RPMI7951 (cell line): ENCODE measurements at places on chromosomes 11 and 22. TPM values are rescaled to one million over a fixed set of nuclear protein-coding genes. Genes with fewer than 3 reads are reported as not detected.
A peak's percentile ranks its signal among the peaks of the same experiment; 100 is the strongest.

The HTR3A gene
- not detected in 2 replicates for total RNA-seq

- no peak for DNase-seq
Measured at GRCh38 chr11:67389477-67389876, 2.3 kb upstream of the RAD9A start.

DNA sequence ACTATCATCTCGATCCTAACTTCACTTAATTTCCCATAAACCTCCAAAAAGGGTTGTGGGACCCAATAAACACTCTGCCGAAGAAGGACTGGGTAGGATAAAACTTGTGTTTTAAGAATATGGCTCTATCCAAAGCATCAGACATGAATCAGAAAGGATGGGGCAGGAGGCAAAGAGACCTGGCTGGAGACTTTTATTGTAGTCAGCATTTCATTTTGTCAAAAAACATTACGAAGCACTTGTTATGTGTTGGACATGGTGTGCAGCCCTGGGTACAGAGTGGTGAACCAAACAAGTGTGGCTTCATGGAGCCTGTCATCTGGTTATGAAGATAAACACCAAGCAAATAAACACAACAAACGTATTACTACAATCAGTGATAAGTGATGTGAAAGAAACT lies 17.3 kb downstream of the IL10RA start:
- no peak for DNase-seq

The TRIM48 gene
- 0.24 and 0.78 TPM in 2 replicates for total RNA-seq

GRCh38 chr11:109785714-109786113 lies 307.5 kb upstream of the ZC3H12C start:
- no peak for DNase-seq

GRCh38 chr22:30044881-30045493 lies 35.3 kb upstream of the HORMAD2 start:
- no peak for DNase-seq

- DNase-seq = no peak
Measured at GRCh38 chr11:35682230-35683173, 19.9 kb downstream of the TRIM44 start.

The DUSP8 gene
- total RNA-seq = 0.10 and 0.24 TPM in 2 replicates

DNA sequence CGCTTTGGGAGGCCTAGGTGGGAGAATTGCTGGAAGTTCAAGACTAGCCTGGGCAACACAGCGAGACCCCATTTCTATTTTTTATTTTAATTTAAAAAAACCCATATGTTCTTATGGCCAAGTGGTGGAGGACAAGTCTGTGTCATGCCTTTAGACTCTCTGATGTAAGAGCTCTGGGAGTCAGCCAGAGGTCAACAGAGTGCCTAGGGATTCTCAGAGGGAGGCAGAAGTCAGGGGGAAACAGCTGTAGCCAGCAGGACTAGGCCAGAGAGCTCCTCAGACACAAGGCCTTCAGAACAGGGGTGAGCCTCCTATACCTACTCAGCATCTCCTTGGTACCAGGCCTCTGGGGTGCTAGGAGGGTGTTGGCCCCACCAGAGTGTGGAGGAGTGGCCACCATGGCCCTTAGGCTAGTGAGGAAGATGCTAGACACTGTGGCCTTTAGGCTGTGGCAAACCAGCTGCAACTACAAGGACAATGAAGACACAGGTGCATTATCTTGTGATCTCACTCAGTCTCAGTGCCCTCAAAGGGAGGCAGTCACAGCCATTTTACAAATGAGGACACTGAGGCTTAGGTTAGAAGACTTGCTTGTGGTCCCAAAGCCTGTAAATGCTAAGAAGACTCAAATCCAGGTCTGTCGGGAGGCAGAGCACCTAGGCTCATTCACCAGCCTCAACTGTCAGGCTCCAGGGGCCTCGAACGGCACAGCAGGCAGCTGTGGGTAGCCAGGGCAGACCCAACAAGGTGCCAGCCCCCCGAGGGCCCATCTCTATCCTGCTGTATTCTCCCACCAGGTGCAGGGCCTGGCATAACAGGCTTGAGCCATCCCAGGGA lies 5.0 kb downstream of the ZP1 start:
- DNase-seq = peak; percentile 78

DNA sequence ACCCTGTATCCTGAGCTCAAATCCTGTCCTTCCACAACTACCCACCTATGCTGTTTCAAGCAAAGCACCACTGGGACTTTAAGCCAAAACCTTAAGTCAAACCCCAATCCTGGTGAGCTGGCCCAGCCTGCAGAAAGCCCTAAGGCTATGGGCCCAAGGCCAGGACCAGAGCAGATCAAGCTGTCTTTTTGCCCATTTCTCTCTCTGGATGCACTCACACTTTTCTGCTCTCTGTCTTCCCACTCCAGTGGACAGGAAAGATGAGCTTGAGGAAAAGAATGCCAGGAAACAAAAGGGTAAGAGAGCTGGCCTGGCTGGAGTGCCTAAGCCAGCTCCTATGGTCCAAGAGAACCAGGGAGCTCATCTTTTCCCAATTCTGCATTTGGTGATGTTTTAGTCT lies 284.3 kb upstream of the ISX start:
- DNase-seq = peak; percentile 54

DNA sequence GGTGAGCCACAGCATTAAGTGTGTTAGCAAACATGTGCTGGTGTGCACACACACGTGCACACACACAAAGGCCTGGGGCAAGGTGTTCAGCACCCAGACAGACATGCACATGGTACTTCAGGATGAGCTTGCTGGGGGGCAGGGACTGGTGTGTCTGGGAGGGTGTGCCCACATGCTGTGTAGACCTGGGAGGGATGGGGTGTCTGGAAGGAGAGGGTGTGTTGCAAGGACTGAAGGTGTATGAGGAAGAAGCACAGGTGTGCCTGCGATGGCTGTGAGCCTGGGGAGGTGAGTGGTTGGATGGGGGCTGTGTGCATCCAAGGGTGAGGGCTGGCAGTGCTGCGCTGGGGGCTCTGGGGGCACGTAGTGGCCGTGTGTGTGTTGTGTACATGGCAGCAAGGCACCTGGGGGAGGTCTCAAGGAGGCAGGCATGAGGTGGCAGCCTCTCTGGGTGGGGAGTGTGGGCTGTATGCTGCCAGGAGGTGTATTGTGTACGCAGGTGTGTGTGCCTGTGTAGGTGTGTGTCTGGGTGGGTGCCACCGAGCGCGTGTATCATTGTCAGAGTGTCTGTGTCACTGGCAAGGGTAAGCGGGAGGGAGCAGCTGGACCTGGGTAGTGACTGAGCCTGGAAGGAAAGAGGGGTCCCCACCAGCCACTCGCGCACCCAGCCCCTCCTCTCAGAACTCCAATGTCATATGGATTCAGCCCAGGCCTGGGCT lies 2.2 kb downstream of the NRXN2 start:
- no peak for DNase-seq

- DNase-seq = no peak
Measured at GRCh38 chr11:1988174-1988573, 9.5 kb downstream of the H19 start.

DNA sequence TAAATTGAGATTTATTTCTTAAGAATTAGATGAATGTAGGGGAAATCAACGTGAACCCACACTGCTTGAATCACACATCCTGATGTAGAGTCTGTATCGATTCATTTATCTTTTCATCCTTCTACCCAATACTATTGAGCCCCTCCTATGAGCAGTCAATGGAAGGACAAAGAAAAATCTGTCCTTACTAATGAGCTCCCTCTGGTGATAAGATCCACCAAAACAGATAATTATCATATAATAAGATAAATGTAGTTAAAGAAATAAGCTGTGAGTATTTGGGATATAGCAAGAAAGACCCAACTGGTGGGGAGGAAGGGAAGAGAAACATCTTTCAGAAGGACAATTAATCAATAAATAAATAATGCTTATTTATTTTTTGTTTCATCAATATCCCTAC lies 385.1 kb upstream of the CCDC90B start:
- no peak for DNase-seq

The PDE3B gene
- 0.10 TPM in 1 of 2 replicates, not detected in the other for total RNA-seq

DNA sequence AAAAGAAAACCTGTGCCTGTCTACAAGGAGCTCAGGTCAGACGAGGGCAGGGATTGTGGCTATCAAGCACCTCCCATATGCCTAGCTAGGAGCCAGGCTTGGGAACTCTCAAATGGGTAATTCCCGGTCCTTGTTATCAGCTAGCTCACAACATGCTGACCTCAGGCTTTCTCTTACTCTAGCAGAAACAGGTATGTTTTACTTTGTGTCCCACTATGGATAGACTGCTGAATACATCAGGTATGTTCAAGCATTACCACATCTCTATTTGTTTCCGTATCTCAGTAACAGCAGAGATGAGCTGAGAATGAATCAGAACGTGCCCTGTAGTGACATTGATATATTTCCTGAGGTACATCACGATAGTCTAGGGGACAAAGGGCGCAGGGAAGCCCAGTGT lies 29.4 kb downstream of the SHISA8 start:
- DNase-seq = no peak

- DNase-seq = peak; percentile 53
Measured at GRCh38 chr22:46537225-46537945, at the start of gene CELSR1. Gene CELSR1 (minus strand): TSS chr22:46537620. CDS start chr22:46537170, 450 bp downstream.

The ANAPC15 gene
- 67.8 and 78.1 TPM in 2 replicates for total RNA-seq

The OR52I2 gene
- total RNA-seq = not detected in 2 replicates

- DNase-seq = no peak
Measured at GRCh38 chr22:22368516-22368915, 123.9 kb downstream of the VPREB1 start.
